ENCODE measurements at places on chromosomes 5 and 9. TPM values are rescaled to one million over a fixed set of nuclear protein-coding genes. Genes with fewer than 3 reads are reported as not detected.

DNA sequence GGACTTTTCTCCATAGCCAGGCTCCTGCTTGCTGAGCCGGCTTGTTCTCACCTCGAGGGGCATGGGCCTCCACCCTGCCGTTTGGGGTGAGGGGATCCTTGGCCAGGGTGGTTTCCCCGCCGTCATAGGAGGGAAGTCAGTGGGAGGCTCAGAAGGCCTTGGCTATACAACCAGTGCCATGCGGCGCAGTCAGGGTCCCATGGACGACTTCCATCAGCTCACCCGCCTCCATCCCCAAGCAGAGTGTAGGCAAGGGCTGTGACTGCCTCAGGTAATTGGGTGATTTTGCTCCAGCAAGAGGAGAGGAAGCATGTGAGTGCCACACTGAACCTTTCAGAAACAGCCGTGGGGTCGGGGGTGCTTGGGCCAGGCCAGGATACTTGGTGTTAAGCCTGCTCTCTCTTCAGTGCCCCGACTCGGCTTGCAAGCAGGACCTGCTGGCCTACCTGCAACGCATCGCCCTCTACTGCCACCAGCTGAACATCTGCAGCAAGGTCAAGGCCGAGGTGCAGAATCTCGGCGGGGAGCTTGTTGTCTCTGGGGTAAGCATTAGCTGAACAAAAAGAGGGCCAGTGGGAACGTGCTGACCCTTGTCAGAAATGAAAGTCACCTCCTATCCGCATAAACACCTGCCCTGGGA lies 57.2 kb upstream of the LRRTM2 start:
- no peak for DNase-seq

GRCh38 chr9:110129425-110129824 lies 78.5 kb downstream of the C9orf152 start:
- DNase-seq = no peak

DNA sequence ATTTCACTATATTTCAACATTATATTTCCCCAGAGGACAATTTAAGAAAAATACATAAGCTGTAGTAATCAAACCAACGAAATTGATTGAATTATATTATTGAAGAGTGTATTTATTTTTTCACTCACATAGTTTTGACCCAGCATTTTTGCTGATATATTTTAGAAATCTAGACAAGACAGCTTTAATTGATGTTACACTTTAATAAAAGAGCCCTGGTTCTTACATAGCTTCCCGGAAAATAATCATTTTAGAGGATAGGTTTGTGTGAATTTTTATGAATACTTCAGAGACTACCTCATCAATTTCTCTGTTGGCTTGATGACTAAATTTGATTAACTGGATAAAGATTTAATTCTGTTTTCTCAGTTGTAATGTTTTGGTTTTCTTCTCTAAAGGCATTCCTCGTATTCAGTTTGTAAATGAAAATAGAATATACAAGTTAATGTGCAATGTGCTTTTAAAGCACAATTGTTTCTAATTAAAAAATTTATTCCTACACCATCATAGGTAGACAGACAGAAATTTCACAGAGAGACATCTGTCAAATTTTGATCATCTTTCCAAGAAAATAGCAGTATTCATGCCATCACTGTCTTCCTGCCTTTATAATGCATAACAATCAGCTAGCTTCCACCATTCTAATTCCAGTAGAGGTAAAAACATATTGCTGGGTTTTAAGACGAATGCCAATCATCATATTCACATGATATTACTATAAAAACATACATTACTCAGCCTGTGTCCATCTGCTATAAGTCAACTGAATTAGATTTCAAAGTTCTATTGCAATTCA lies 441.4 kb downstream of the CDH12 start:
- DNase-seq = no peak

GRCh38 chr5:129716235-129716634 lies 31.7 kb upstream of the MINAR2 start:
- no peak for DNase-seq

DNA sequence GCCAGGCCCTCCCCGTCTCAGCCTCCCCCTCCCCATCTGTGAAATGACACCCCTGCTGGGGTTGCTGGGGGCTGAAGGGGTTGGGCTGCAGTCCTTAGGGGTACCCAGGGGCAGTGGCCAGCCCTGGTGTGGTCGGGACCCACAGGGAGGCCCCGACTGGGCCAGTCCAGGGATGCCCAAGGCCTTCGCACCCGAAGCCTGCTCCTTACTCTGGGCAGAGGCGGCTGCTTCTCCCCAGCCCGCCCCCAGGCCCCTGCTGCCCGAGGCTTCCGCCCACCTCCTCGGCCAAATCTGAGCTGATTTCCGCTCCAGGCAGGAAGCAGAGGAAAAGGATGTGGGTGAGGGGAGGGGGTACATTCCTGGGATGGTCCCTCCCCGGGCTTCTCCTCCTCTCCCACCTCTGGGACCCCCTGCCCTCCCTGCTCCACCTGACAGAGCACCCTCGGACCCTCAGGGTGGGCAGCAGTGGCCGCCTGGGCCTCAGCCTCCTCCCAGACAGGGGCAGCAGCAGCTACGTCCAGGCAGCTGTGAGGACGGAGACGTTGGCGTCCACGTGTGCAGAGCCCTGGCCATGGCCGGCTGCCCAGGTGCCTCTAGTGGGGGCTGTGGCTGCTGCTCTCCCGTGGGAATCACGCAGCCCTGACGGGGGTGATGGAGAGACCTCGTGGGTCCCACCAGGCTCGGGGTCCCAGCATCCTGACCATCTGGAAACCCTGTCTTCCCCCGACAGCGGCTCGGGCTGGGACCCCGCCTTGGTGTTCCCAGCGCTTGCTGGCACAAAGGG lies 4.2 kb upstream of the NRARP start:
- DNase-seq = peak; percentile 79

DNA sequence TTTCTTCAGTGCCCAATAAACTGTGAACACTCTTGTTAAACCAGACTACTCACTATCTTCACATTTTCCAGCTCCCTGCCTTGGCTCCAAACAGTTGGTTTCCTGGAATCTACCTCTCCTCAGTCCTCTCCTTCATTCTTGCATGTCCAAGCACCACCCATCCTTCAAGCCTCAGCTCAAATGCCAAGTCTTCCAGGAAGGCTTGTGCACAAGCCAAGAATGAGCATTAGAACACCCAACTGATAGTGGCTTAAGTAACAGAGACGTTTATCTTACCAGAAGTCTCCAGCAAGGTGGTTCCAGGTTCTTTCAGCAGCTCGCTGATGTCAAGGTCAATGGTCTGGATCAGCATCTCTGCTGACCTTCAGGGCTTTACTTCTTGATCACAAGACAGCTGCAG lies 60.1 kb downstream of the PTPDC1 start:
- no peak for DNase-seq

DNA sequence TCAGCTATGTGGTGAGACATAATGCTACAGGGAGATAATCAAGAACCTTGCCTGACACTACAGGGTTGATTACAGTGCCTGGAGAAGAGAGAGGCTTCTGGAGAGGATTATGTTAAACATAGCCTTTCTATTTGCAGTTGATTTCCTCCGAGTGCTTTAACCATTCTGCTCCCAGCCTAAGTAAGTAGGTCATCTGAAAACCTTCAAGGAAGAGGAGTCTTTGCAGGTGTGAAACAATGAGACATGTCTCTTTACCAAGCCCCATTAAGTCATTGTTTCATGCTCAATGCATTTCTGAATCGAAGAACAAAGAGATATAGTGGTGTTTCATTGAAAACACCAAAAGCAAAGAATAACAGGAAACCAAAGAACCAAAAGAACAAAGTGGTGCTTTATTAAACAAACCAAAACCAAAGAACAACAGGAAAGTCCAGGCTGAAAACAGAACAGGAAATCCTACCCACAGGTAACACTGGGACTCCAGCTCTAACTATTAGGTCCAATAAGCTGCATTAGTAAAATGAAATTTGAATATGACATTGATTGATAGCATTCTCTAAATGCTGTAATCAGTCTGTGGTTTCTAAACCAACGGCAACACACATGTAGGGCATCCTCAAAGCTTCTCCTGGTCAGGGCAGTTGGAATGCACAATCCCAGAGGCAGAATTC lies 113.3 kb upstream of the SPATA31D4 start:
- DNase-seq = no peak

- no peak for DNase-seq
These were observed 43.5 kb downstream of the SH3PXD2B start for GRCh38 chr5:172410662-172411483.

DNA sequence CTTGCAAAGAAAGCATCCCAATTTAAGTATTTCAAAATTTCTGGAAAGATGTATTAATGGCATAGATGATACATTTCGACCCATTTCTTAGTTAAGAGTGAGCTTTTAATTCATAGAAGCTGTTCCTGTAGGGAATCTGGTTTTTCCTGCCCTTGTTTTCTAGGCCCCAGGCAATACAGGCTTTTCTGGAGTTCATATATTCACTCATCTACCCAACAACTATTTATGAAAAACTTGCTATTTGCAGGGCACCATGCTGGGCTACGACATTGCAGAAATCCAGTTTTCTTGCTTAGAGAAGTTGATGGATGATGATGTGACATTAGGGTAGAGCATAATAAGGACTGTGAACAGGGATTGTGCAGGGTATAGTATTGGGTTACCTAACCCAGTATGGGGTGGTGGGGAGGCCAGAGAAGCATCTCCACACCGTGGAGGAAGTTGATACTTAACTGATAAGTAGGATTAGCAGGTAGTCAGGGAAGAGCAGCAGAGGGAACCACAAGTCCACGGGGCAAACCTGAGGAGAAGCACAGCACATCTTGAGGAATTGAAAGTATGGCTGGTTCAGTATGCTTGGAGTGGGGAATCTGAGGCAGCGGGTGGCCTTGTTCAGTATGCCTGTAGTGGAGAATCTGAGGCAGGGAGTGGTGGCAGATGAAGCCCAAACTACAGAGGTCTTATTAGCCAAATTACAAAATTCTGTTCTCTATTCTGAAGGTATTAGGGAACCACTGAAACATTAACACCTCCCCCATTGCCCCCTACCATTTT lies 247.5 kb downstream of the ARRDC3 start:
- no peak for DNase-seq

- no peak for DNase-seq
These were observed 195.9 kb upstream of the PPP1R26 start for GRCh38 chr9:135283671-135284070.

DNA sequence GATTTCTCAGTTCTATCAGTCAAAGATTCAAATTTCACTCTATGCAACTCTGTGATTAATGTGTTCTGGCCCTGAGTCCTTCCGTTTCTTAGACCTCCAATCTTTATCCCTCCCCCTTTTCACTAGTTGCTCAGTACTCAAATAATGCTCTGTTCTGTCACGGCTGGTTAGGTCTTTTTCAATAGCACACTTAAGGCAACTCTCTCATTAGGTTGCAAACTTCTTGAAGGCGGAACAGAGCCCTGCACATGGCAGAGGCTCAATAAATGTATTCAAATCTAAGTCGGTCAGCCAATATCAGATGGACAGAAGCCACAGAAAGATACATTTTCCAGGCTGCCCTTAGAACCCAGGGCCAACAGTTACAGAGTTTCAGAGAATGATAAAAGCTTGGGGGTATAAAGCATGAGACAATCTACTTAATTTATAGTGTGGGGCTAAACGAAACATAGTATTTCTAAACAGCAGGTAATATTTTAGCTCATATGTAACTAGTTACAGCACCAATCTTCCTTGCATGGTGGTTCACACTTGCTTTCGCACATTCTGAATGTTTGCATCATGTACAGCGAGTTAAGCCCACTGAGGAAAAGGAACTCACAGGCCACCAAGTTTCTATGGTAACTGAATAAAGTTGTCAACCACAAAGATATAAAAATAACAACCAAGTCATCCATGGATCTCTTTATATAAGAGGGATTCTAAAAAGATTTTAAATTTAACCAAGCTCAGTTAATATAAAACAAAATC lies 67.1 kb upstream of the GOLPH3 start:
- no peak for DNase-seq

- no peak for DNase-seq
These were observed 399.3 kb upstream of the CDH9 start for GRCh38 chr5:27437594-27438200.

DNA sequence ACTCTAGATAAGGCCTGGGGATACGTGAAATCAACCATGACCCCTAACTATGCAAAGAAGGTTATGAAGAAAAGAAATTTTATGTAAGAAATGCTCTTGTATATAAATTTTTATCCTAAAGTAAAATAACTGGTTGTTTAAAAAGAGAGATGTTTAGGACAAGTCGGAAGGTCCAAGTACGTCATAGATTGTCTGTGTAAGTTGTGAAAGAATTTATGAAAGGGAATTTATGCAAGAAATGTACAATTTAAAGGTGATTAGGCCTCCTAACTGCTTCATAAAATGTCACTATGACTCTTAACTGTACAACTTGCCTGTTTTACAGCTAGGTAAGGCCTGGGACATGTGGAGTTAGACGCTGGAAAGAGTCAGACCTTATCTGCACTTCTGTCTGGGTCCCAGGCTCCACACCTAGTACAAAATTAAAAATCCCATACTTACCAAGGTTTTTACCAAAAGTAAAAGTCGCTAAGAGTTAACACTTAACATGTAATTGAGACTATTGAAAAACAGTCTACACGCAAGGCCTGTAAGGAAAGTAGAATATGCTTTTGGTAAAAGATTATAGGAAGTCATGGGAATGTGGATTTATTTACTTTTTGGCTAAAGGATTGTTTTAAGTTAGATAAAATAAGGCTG lies 77.4 kb downstream of the KIAA0825 start:
- DNase-seq = no peak

- no peak for DNase-seq
These were observed 1.1 kb downstream of the GRM6 start for GRCh38 chr5:178993955-178994579.

DNA sequence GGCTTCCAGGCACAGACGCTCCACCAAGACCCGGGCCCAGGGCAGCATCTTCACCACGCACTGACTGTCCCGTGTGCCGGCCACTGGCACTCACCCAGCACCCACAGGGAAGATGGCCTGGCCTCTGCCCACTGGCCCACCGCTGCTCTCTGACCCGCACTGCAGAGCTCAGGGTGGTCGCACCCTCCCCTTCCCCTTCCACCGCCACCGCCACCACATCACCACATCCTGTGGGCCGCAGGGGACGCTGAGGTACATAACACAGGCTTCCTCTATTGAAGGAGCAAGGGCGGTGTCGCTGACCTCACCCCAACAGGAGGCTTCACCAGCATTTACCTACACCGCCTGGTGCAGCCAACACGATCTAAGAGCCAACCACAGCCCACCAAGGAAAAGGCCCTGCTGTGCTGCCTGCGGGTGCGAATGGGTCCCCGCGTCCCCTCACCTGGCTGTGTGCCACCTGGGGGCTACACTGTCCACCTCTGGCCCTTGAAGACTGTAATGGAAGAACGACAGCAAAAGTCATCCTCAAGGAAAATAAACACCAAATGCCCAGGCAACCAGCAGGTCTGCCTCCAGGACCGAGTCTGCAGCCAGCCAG lies 101.8 kb downstream of the CAMSAP1 start:
- no peak for DNase-seq

GRCh38 chr9:96486386-96487028 lies 36.5 kb downstream of the HABP4 start:
- peak; percentile 92 for DNase-seq

- no peak for DNase-seq
These were observed 7.0 kb upstream of the UGT3A2 start for GRCh38 chr5:36073595-36074216.

GRCh38 chr5:53858700-53859456 lies 298.4 kb downstream of the NDUFS4 start:
- DNase-seq = no peak

Gene N4BP3
- total RNA-seq = 0.19 TPM

Gene CTXN3
- not detected for total RNA-seq

Gene INSL6
- total RNA-seq = not detected

Gene ECM2
- 14.8 TPM for total RNA-seq

Gene ZNF608
- total RNA-seq = 42.6 TPM

Gene OGN
- 41.7 TPM for total RNA-seq

Gene PCDHB9
- total RNA-seq = 1.9 TPM

Gene HMGCS1
- 23.2 TPM for total RNA-seq

Measured in right cardiac atrium (tissue), 5 donors.